Activated CD4-positive, alpha-beta T cell treated with anti-CD3 and anti-CD28 coated beads for 36 hours (primary cell): ENCODE measurements at places on chromosomes 1 and 21. TPM values are rescaled to one million over a fixed set of nuclear protein-coding genes. Genes with fewer than 3 reads are reported as not detected.

ERICH3 gene
- total RNA-seq: not detected

OR2G6 gene
- total RNA-seq: not detected

CRNN gene
- total RNA-seq: not detected

HHIPL2 gene
- total RNA-seq: 0.37 TPM

DIRAS3 gene
- not detected for total RNA-seq

CALML6 gene
- 0.81 TPM for total RNA-seq

LORICRIN gene
- not detected for total RNA-seq

COL11A1 gene
- not detected for total RNA-seq

ESRRG gene
- not detected for total RNA-seq

WNT3A gene
- not detected for total RNA-seq

BARHL2 gene
- total RNA-seq: not detected

REN gene
- total RNA-seq: not detected

C1QA gene
- total RNA-seq: not detected
